ENCODE measurements at places on chromosomes 5 and 9.

- no peak for DNase-seq
Measured at GRCh38 chr5:178589180-178590140, 733 bp downstream of the COL23A1 start.

DNA sequence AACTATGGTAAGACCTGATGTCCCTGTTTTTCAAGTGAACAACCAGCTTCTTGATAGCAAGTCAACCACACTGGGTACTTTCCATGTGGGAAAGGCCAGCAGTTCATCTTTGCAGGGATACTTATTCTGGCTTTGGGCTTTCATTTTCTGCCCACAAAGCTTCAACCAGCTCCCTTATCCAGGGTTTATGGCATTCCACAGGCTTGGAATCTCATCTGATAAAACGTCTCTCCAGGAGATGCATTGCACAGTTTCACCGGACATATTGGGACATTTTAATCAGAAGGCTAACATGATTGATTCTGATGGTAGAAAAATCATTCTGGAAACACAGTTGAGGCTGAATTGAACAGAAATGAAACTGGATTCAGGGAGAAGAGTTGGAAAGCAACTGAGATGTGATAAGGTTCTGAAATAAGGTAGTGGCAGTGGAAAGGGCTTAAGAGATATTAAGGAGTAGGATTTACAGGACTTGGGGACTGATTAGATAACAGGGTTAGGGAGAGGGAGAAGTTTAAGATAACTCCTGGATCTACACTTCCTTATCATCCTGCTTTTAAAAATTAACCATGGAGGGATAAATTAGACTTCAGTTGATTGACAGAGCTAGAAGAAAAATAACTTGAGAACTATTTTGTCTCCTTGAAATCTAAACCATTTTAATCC, 195.8 kb upstream of the FBXL7 start:
- no peak for DNase-seq

DNA sequence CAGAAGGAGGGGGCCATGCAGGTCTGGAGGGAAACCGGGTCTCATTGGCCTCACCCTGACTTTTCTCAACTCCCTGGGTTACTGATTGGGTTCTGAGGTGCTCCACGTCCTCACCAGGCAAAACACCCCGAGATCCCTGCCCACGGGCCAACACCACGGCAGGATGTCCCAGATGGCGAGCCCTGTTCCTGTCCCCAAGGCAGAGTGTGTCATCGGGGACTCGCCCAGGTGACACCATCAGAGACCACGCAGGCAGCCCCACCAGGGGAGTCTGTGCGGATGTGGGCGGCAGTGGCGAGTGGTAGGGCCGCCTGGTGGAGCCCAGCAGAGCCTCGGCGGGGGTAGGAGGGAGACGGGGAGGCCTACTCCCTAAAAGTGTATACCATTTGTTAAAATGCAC, 59.0 kb upstream of the UBAC1 start:
- no peak for DNase-seq

- DNase-seq, result no peak
Measured at GRCh38 chr9:109912726-109913460, 132.9 kb downstream of the PALM2AKAP2 start.

- no peak for DNase-seq
Measured at GRCh38 chr9:14417237-14417636, 103.3 kb upstream of the NFIB start.

DNA sequence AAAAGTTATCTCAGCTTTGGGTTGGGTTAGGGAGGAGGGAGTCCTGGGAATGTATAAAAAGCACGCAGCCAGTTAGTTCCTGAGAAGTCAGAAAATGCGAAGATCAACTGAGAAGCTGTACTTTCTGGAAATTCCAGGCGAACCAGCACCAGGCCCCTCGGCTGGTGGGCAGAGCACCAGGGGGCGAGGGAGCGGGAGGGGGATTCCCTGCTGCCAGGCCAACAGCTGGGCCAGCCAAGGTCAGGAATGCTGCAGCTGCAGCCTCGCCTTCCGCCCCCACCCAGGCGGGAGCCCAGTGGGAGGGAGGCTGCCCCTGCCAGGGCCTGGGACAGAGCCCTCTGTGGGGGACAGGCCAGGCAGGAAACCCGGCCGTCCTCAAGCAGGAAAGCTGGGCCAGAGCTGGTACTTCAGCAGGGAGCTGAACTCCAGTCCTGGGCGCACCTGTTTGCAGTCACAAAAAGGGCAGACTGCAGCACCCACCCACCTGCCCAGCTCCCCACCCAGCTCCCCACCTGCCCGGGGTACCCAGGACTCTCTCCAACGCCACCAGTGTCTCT, 35.5 kb downstream of the VAV2 start:
- DNase-seq, result no peak

GRCh38 chr5:138952962-138953361, 77.8 kb upstream of the LRRTM2 start:
- DNase-seq, result no peak

DNA sequence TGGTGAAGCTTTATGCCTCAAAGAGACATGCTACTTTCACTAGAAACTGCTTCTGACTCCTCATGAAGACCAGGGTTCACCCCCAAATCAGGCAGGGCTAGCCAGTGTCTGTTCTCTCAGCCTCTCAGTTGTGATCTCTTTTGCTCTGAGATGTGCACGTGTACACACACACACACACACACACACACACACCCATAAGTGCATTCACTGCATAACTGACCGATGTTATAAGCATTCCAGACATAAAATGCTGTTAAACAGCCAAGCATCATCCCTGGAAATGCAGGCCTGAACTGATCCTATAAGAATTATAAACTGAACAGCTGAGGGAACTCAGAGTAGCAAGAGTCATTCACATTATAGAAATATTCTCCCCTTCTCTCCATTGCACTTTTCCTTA, 85.0 kb downstream of the FSTL4 start:
- no peak for DNase-seq

DNA sequence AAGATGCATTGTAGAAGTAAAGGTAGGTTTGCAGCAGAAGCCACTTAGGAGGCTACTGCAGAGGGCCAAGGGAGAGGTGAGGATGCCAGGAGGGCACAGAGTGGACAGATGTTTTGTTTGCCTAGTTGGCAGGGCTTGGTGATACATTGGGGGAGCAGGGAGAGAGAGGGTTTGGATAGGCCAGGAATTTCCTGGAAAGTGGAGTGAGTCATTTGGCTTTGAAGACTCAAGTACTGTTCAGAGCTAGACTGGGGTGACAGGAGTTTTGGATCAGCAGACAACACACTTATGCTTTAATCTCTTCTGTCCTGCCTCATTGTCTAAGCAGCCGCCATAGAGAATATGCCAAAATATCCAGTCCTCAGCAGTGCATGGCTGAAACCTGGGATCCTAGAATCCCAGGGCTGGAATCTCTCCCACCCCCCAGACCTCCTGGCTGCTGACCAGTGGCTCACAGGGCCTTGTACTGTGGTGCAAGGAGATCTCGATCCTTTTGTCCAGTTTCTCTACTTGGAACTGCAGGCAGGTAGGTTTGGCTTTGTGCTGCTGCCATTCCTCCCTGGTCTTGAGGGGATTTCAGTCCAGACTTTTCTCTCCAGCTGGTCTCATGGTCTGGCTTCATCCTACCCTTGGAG, 11.0 kb downstream of the TMEM268 start:
- DNase-seq, result peak; percentile 45

GRCh38 chr5:109668237-109668636, 21.5 kb upstream of the MAN2A1 start:
- no peak for DNase-seq

DNA sequence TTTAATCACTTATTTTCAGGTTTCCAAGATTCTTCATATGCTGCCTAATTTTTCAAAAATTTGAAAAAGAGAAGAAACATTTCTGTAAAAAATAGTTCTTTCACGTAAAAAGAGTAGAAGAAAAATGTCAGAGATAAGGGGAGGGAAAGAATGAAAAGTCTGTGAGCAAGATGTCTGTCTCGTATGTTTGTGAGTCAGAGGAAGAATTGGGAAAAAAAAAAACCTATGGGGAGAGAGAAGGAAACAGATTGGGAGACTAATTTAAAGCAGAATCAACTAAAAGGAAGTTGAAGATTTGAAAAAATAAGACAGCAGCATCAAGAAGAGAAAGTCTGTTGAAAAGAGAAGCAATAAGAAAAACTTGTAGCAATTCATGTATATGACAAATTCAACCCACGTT, 456.3 kb downstream of the HINT1 start:
- no peak for DNase-seq

- no peak for DNase-seq
Measured at GRCh38 chr5:172637110-172637580, 3.9 kb upstream of the NEURL1B start.

DNA sequence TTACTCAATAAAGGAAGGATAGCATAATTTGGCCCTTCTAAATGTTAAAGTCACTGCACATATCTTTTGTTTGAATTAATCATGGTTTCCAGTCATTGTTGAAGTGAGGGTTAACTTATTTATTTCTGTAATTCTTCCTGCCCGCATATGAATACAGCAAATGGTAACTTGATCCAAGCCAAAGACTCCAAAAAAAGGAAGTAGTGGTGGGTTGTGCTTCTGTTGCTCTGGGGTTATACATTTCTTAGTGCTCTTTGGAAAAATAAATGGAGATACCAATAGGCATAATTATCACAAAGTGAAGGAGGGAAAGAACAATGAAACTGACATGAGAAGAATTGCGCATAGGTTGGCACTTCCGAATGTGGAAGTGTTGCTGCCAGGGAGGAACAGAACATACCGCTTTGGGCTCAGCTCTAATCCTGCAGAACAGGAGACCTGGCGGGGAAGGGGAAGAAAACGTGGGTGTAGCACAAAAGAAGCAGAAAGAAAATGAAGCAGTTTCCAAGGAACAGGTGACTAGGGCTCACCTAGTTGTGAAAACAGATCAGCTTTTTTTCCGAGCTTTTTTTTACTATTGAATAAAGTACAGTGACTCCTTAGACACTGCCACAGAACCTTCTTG, 69.7 kb upstream of the TAF11L2 start:
- DNase-seq, result no peak

GRCh38 chr5:129767927-129768380, 20.1 kb downstream of the MINAR2 start:
- peak; percentile 58 for DNase-seq
